ENCODE measurements at places on chromosomes 2 and 18.

GRCh38 chr18:73381016-73381698 lies 513.4 kb upstream of the NETO1 start:
- DNase-seq, result no peak

GRCh38 chr2:219308142-219309101 lies 779 bp downstream of the PTPRN start:
- no peak for DNase-seq

DNA sequence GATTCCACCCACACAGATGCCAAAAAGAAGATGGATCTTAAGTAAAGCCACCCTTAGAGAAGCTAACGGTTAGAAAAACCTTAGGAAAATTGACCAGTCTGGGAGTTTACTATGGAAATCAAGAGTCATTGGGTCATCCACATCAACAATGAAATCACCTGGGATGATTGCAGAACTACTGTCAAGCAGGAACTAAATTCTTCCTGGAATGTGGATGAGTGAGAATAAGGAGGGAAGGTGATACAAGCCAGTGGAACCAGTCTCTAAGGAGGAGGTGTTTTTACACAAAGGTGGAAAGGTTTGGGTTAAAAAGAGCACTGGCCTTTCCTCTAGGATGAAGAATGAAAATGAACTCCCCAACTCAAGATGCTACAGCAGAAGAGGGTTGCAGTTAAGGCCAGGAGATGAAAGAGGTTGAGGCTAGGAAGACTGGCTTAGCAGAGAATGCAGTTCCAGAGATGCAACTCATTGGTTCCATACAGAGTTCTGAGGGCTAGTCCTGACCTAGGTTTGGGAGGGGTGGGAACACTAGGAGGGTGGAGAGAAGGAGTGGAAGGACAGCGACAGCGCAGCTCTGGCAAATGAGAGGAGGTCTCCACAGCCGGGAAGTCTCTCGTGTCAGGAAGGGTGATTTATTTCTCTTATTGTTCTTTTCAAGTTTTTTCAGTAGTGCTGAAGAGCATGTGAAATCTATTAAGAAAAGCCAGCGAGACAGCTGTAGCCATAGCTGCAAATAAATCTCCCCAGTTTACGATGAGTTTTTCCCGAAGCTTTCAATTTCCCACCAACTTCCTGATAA lies 27.7 kb upstream of the KDM3A start:
- DNase-seq, result no peak

DNA sequence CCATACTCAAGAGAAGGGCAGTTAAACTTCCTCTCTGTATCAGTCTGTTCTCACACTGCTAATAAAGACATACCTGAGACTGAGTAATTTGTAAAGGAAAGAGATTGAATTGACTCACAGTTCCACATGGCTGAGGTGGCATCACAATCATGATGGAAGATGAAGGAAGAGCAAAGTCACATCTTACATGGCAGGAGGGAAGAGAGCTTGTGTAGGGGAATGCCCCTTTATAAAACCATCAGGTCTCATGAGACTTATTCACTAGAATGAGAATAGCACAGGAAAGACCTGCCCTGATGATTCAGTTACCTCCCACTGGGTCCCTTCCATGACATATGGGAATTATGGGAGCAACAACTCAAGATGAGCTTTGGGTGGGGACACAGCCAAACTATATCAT lies 1.4 kb upstream of the IL36B start:
- DNase-seq, result no peak

All from NCI-H524 treated with DMSO at 0.1 percent for 48 hours (cell line).